CD4-positive, alpha-beta T cell treated with Interferon gamma for 1 hour (primary cell): ENCODE measurements at places on chromosomes 16 and 17.

GRCh38 chr16:54282202-54282927, 4.2 kb downstream of the IRX3 start:
- DNase-seq = no peak

- DNase-seq = no peak
These were observed 37.3 kb downstream of the TSC2 start for GRCh38 chr16:2084895-2085625.

- DNase-seq = no peak
These were observed 796 bp downstream of the HOXB3 start for GRCh38 chr17:48589060-48589830.

- DNase-seq = peak; percentile 81
These were observed 14.2 kb downstream of the POLR3K start for GRCh38 chr16:38941-39892.
